Muscle of leg (tissue), 16 donors: ENCODE measurements at places on chromosomes 4 and X. TPM values are rescaled to one million over a fixed set of nuclear protein-coding genes. Genes with fewer than 3 reads are reported as not detected.

MOSPD2 gene
- total RNA-seq = 7.5 TPM

ENPEP gene
- total RNA-seq = 15.3 TPM

DCLK2 gene
- total RNA-seq = 4.5 TPM

HAND2 gene
- total RNA-seq = 1.7 TPM

FREM3 gene
- total RNA-seq = 0.13 TPM

KIT gene
- total RNA-seq = 5.9 TPM

MAOA gene
- total RNA-seq = 0.44 TPM

USP26 gene
- not detected for total RNA-seq

FRG2 gene
- total RNA-seq = not detected

PNMA5 gene
- not detected for total RNA-seq

DMRTC1 gene
- total RNA-seq = not detected

DNA sequence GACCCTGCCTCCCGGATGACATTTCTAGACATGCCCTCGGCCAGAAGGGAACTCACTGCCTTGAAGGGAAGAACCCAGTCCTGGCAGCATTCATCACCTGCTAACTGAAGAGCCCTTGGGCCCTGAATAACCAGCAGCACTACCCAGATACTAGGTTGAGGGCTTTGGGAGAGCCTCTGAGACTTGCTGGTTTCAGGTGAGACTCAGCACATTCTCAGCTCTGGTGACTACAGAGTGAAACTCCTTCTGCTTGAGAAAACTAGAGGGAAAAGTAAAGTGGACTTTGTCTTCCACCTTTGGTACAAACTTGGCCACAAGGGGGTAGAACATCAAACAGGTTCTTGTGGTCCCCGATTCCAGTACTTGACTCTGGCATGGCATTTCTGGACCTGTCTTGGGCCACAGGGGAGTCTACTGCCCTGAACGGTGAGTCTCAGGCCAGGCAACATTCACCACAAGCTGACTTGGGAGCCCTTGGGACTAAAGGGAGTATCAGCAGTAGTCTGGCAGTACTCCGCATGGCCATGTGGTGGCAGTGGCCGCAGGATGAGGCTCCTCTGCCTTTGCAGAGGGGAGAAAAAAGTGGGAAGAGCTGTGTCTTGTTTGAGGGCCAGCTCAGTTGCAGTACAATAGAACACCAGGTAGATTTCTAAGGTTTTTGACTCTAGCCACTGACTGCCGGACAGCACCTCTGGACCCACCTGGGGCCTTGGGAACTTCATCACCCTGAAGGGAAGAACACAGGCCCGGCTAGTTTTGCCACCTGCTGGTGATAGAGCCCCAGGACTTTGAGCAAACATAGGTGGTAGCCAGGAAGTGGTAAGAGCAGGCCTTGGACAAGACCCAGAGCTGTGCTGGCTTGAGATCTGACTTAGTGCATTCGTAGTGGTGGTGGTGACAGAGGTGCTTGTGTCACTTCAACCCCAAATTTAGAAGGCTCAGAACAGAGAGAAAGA is 414.8 kb downstream of the OPHN1 start:
- no peaks in the 10 kb centered on the region for H3K4me1 ChIP-seq
- DNase-seq = no peak
- H3K36me3 ChIP-seq = no peaks in the 10 kb centered on the region
- H3K27ac ChIP-seq = no peak overlapping the region
- H3K4me3 ChIP-seq = no peak overlapping the region

DNA sequence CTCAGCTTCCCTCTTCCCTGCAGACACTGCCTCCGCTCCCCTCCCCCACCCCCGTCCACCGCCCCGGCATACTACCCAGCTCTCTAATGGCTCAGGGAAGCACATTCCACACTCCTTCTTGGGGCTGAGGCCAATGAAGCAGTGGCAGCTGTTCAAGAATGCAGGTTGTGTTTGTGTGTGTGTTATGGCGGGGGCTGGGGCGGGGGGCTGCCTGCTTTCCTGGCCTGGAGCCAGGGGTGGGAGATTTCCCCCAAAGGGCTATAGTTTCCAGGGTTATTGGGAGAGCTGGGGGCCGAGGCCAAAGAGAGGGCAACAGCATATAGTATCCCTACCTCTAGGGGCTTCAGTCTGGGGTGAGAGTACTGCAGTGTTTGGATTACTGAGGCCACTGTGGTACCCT is 149.4 kb downstream of the EFNB1 start:
- peaks cover 22% of the 10 kb centered on the region for H3K27me3 ChIP-seq
- H3K36me3 ChIP-seq = no peaks in the 10 kb centered on the region
- H3K27ac ChIP-seq = no peak overlapping the region
- peak; percentile 72 for DNase-seq
- no peak overlapping the region for H3K4me3 ChIP-seq

GRCh38 chr4:78749258-78749971 is 26.7 kb upstream of the BMP2K start:
- no peak for DNase-seq
- H3K4me3 ChIP-seq = no peak overlapping the region
- H3K36me3 ChIP-seq = no peaks in the 10 kb centered on the region
- no peaks in the 10 kb centered on the region for H3K27me3 ChIP-seq
- no peak overlapping the region for H3K27ac ChIP-seq
- peaks cover 4% of the 10 kb centered on the region for H3K4me1 ChIP-seq

GRCh38 chr4:48254381-48255071 is 15.1 kb downstream of the TEC start:
- no peak overlapping the region for H3K27ac ChIP-seq
- H3K27me3 ChIP-seq = no peaks in the 10 kb centered on the region
- H3K4me3 ChIP-seq = no peak overlapping the region
- DNase-seq = peak; percentile 60

- H3K27ac ChIP-seq = peak overlapping the region; percentile 81
- DNase-seq = peak; percentile 93
- no peak overlapping the region for H3K4me3 ChIP-seq
- H3K27me3 ChIP-seq = no peaks in the 10 kb centered on the region
- H3K36me3 ChIP-seq = no peaks in the 10 kb centered on the region
Measured at GRCh38 chr4:53490965-53491622, 100.2 kb downstream of the LNX1 start.

DNA sequence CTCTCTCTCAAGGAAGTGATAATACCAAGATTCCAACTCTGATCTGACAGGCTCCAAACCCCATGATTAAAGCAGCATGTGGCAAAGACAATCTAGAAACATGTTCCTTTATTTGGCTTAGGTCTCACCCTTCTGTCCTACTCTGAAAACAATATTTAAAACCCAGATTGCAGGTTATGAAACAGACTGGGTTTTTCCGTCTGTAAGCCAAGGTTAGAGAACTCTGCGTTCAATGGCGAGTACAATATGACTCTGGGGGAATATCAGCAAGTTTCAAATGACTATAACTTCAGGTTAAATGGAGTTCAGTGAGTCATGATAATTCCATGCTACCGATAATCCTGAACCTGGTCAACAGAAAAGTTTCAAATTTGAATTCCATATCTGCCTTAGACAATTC is 50.8 kb downstream of the ANAPC10 start:
- H3K36me3 ChIP-seq = peaks cover 4% of the 10 kb centered on the region
- no peaks in the 10 kb centered on the region for H3K4me1 ChIP-seq
- no peak overlapping the region for H3K27ac ChIP-seq
- no peak overlapping the region for H3K4me3 ChIP-seq
- DNase-seq = peak; percentile 76

DNA sequence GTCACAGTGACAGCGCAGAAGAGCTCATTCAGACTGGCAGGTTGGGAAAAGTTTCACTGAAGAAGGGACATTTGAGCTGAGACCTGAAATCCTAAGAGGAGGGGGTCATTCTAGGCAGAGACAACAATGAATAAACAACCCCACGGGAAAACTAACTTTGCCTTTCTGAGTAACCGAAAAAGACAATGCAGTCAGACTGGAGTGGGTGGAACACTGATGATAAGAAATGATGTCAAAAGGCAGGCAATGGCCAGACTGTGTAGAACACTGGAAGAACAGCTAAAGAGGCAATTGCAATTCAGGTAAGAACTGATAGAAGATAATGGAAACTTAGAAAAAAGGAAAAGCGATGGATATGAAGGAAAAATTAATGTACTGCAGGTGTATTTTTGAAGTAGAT is 73.8 kb downstream of the CHIC2 start:
- no peaks in the 10 kb centered on the region for H3K36me3 ChIP-seq
- no peaks in the 10 kb centered on the region for H3K4me1 ChIP-seq
- DNase-seq = no peak

- no peak for DNase-seq
- H3K27ac ChIP-seq = no peak overlapping the region
- H3K27me3 ChIP-seq = no peaks in the 10 kb centered on the region
- H3K4me3 ChIP-seq = no peak overlapping the region
- H3K4me1 ChIP-seq = no peaks in the 10 kb centered on the region
Measured at GRCh38 chrX:40213092-40213491, 115.3 kb upstream of the BCOR start.

DNA sequence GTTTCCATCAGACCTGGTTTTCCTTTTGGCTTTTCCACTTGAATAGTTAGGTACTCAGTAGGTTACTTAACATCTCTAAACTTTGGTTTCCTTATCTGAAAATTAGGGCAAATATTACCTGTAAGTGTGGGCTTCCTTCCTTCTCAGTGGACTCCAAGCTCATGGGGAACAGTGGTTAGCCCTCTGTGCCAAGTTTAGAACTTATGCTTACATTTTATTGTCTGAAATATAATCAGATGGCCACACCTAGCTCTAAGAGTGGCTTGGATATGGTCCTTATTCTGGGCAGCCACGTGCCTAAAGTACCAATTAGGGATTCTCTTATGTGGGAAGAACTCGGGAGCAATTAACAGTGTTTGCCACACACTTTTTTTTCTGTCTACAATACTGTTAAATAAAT is 133.9 kb downstream of the UCHL1 start:
- no peak overlapping the region for H3K27ac ChIP-seq
- H3K27me3 ChIP-seq = no peaks in the 10 kb centered on the region
- H3K4me3 ChIP-seq = no peak overlapping the region
- no peaks in the 10 kb centered on the region for H3K36me3 ChIP-seq

- H3K36me3 ChIP-seq = peaks cover 34% of the 10 kb centered on the region
- H3K27me3 ChIP-seq = peaks cover 21% of the 10 kb centered on the region
- peak; percentile 83 for DNase-seq
- H3K4me1 ChIP-seq = peaks cover 11% of the 10 kb centered on the region
Measured at GRCh38 chrX:101485212-101485949, at the start of gene ARMCX4. TSS of gene ARMCX4 (plus strand) at chrX:101485456. CDS start at chrX:101488590, 3,134 bp downstream.

GRCh38 chr4:158894826-158895225 is 126.0 kb downstream of the FNIP2 start:
- H3K27ac ChIP-seq = no peak overlapping the region
- H3K36me3 ChIP-seq = peaks cover 14% of the 10 kb centered on the region
- no peaks in the 10 kb centered on the region for H3K27me3 ChIP-seq

DNA sequence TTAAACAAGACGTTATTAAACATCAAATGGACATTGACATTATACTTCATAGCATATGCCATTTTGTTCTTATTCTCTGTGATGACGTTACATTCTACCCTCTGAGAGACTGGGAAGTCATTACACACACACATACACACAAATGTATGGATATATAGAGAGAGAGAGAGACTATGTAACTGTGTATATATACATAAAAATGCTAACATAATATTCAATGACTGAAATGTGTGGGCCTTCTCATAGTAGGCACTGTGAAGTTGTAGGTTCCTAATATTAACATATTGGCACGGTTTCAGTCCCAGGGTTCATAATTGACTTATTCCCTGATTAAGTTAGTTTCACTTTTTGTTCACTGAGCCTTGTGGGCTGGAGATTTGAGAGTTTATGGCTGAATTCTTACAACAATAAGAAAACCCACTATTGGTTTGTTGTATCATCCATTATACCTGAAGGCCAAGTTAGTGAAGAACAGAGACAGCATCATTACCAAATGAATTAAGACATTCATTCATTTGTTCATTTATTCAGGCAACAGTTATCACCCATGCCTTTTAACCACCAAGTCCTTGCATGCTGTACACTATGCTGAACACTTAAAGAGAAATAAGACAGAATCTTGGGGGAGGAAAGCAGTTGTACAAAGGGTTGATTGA is 68.5 kb downstream of the GAB1 start:
- no peak overlapping the region for H3K4me3 ChIP-seq
- H3K36me3 ChIP-seq = no peaks in the 10 kb centered on the region
- H3K4me1 ChIP-seq = peaks cover 4% of the 10 kb centered on the region
- no peak for DNase-seq
- no peak overlapping the region for H3K27ac ChIP-seq
- H3K27me3 ChIP-seq = no peaks in the 10 kb centered on the region

GRCh38 chr4:1802151-1802715 is 9.1 kb downstream of the FGFR3 start:
- peaks cover 7% of the 10 kb centered on the region for H3K4me1 ChIP-seq
- no peak overlapping the region for H3K27ac ChIP-seq
- H3K27me3 ChIP-seq = peaks cover 5% of the 10 kb centered on the region

DNA sequence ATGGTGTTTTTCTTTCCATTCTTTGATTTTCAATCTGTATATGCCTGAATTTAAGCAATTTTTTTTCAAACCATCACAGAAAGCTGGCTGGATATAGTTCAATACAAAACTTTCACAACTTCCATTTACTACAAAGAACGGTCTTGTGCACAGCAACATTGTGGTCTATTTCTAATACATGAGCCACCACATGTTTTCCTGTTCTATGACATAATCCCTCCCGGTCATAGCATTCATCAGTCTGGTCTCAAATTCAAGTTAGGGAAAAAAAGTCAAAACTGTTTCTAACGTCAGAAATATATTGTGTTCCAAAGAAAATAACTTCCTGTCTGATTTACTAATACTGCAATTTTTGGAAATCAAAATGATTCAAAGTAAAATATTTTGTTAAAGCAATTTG is 7.5 kb upstream of the CXCL6 start:
- H3K36me3 ChIP-seq = no peaks in the 10 kb centered on the region
- no peaks in the 10 kb centered on the region for H3K27me3 ChIP-seq
- no peak overlapping the region for H3K27ac ChIP-seq
- peak; percentile 31 for DNase-seq
- H3K4me3 ChIP-seq = no peak overlapping the region

DNA sequence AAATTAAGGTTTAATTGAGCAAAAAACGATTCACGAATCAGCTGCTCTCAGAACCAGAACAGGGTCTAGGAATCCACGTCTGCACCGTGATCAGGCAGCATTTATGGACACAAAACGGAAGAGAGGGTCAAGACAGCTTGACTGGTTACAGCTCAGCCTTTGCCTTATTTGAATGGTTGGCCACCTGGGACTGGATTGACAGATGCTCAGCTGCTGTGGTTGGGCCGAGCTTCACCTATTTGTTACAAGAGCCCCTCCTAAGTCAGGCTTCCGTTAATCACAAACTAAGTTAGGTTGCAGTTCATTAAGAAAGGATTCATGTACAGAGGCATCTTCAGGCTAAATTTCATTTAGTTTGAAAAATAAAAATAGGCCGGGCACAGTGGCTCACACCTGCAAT is 50.6 kb upstream of the MAN2B2 start:
- H3K36me3 ChIP-seq = no peaks in the 10 kb centered on the region
- no peaks in the 10 kb centered on the region for H3K27me3 ChIP-seq
- DNase-seq = no peak
- H3K4me1 ChIP-seq = no peaks in the 10 kb centered on the region
- no peak overlapping the region for H3K27ac ChIP-seq
- no peak overlapping the region for H3K4me3 ChIP-seq

GRCh38 chr4:14334166-14334565 is 668.1 kb upstream of the CPEB2 start:
- H3K4me3 ChIP-seq = no peak overlapping the region
- H3K36me3 ChIP-seq = no peaks in the 10 kb centered on the region
- H3K4me1 ChIP-seq = no peaks in the 10 kb centered on the region
- H3K27ac ChIP-seq = no peak overlapping the region
